ENCODE measurements at places on chromosomes 5 and 9. TPM values are rescaled to one million over a fixed set of nuclear protein-coding genes. Genes with fewer than 3 reads are reported as not detected.
A peak's percentile ranks its signal among the peaks of the same experiment; 100 is the strongest.

GRCh38 chr5:126947146-126948010, 83.0 kb downstream of the MARCHF3 start:
- no peak overlapping the region for H3K27ac ChIP-seq
- H3K4me1 ChIP-seq = no peaks in the 10 kb centered on the region
- no peaks in the 10 kb centered on the region for H3K27me3 ChIP-seq
- no peak overlapping the region for H3K4me3 ChIP-seq
- DNase-seq = peak; percentile 12

GRCh38 chr5:72093217-72093616, 14.1 kb upstream of the MAP1B start:
- peaks cover 29% of the 10 kb centered on the region for H3K27me3 ChIP-seq
- peaks cover 11% of the 10 kb centered on the region for H3K4me1 ChIP-seq
- no peak overlapping the region for H3K4me3 ChIP-seq

DNA sequence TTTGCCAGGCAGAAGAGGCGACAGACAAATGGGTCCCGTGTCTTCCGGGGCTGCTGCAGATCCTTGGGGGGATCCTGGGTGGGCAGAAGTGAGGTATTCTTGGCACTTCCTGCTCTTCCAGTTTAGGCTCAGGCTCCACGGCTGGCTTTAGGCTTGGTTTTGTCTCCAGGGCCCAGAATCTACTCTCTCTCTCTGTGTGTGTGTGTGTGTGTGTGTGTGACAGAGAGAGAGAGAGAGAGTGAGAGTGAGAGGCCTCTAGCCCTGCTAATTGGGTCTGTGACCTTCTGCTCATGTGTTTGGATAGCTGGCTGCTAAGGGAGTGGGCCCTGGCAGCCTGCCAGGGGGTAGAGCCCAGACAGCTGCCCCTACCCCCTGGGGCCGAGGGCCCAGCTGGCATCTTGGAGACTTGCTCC, 39.3 kb downstream of the CRB2 start:
- H3K36me3 ChIP-seq = no peaks in the 10 kb centered on the region
- no peak overlapping the region for H3K4me3 ChIP-seq
- no peak overlapping the region for H3K27ac ChIP-seq
- no peak for DNase-seq
- no peaks in the 10 kb centered on the region for H3K4me1 ChIP-seq

GRCh38 chr5:160799184-160799583, 52.8 kb downstream of the ATP10B start:
- H3K36me3 ChIP-seq = no peaks in the 10 kb centered on the region
- no peaks in the 10 kb centered on the region for H3K27me3 ChIP-seq
- DNase-seq = no peak

GRCh38 chr5:136963504-136963903, 535.6 kb downstream of the SPOCK1 start:
- no peaks in the 10 kb centered on the region for H3K4me1 ChIP-seq
- H3K27ac ChIP-seq = no peak overlapping the region
- DNase-seq = no peak
- no peaks in the 10 kb centered on the region for H3K36me3 ChIP-seq
- H3K4me3 ChIP-seq = no peak overlapping the region

GRCh38 chr9:117414906-117415331, at the start of gene ASTN2:
TSS of gene ASTN2 (minus strand) at chr9:117415057. CDS start at chr9:117414938, 119 bp downstream.
- no peak for DNase-seq
- H3K4me3 ChIP-seq = no peak within 1 kb of the TSS
- no peaks in the 10 kb centered on the region for H3K4me1 ChIP-seq

DNA sequence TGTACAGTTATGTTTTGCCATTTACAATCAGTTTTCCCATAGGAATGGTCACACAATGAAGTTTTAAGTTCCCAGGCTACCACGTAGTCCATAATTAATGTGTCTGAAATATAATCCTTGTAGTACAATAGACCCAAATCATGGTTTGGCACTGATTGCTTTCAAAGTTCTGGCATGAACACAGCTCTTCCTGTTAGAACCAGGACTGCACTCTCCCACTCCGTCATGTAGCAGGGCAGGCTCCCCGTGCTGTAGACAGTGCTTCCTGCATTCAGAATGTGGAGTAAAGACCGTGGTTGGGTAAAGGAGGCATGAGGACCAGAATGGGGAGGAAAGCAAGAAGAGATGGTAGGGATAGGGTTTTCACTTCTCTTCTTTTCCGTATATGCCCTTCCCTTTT, 4.0 kb downstream of the SEC61B start:
- no peaks in the 10 kb centered on the region for H3K27me3 ChIP-seq
- peaks cover 38% of the 10 kb centered on the region for H3K4me1 ChIP-seq
- H3K27ac ChIP-seq = no peak overlapping the region
- H3K4me3 ChIP-seq = no peak overlapping the region
- peaks cover 40% of the 10 kb centered on the region for H3K36me3 ChIP-seq

GRCh38 chr9:100852088-100852487, 176.4 kb upstream of the PLPPR1 start:
- H3K36me3 ChIP-seq = no peaks in the 10 kb centered on the region
- H3K27me3 ChIP-seq = no peaks in the 10 kb centered on the region
- no peaks in the 10 kb centered on the region for H3K4me1 ChIP-seq
- no peak for DNase-seq
- H3K4me3 ChIP-seq = no peak overlapping the region
- no peak overlapping the region for H3K27ac ChIP-seq

DNA sequence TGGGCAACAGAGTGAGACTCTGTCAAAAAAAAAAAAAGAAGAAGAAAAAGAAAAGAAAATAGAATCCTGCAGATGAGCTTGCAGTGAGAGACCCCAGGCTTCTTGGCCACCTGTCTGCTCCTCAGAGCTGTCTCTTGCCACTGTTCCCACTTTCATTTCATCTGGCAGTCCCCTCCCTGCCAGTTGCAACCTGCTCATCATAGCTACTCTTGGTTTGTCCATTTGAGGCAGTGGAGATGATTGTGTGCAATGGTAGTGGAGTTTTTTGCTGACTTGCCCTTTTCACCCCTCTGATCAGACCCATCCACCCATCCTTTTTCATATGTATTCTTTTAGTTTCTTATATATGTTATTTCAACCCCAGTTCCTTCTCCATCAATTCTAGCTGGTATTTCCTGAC, 28.7 kb downstream of the ANKRD33B start:
- no peak for DNase-seq
- peaks cover 44% of the 10 kb centered on the region for H3K4me1 ChIP-seq
- H3K36me3 ChIP-seq = peaks cover 5% of the 10 kb centered on the region
- H3K27ac ChIP-seq = no peak overlapping the region
- H3K4me3 ChIP-seq = no peak overlapping the region

GRCh38 chr5:141649056-141649688, 2.0 kb downstream of the FCHSD1 start:
- no peak overlapping the region for H3K4me3 ChIP-seq
- DNase-seq = no peak
- H3K36me3 ChIP-seq = peaks cover 11% of the 10 kb centered on the region
- peaks cover 22% of the 10 kb centered on the region for H3K4me1 ChIP-seq

DNA sequence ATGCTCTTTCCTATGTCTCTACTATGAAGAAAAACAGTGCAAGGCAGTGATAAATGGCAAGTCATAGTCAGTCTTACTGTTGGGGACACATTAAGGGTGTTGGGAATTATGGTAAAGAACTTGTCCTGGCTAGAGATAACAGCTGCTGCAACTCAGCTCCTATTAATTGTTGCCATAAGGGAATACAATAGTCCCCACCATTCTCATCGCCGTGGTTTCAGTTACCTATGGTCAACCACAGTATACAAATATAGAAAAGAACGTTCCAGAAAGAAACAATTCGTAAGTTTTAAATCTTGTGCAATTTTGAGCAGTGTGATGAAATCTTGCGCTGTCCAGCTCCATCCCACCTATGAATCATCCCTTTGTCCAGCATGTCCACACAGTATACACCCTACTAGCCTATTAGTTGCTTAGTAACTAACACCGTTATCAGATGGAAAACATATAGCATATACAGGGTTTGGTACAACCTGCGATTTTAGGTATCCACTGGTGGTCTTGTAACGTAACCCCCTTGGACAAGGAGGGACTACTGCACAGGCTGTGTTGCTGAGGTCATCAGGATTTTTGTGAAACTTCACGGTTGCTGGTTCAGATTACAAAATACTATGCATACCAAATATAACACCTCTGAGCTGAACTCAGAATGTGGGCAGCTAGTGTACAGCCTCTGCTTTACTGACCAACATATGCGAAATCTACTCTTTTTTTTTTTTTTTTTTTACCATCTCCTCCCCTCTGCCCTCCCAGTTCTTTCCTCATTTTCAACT, 53.5 kb downstream of the ZFR start:
- H3K27ac ChIP-seq = no peak overlapping the region
- no peak overlapping the region for H3K4me3 ChIP-seq
- no peaks in the 10 kb centered on the region for H3K27me3 ChIP-seq
- DNase-seq = no peak

DNA sequence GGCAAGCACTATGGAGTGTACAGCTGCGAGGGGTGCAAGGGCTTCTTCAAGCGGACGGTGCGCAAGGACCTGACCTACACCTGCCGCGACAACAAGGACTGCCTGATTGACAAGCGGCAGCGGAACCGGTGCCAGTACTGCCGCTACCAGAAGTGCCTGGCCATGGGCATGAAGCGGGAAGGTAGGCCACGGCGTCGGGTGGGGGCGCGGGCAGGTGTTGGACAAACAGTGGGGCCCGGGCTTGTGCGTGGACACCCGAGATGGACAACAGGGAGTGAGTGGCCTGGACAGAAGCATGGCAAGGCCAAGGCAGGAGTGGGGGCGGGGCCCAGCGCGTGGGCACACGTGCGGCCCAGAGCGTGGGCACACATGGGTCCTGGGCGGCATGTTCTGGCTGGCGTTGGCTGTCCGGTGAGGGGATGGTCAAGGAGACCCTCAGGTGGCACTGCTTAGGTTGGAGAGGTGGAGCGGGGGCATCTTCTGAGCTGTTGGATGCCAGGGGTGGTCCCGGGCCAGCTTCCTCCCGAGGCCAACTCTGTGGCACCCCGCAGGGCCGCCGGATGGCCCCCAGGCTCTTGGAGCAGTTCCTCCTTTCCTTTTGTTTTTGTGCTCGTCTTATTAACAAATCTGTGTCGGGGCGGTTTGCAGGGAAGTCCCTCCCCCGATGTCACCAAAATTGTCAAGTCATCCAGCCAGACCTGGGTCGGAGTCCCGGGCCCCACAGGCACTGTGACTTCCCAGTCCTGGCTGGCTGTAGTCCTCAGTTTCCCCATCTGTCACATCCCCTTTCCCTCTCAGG, 82.9 kb downstream of the RXRA start:
- DNase-seq = no peak
- H3K36me3 ChIP-seq = no peaks in the 10 kb centered on the region
- H3K4me1 ChIP-seq = peaks cover 30% of the 10 kb centered on the region
- H3K27me3 ChIP-seq = no peaks in the 10 kb centered on the region
- H3K27ac ChIP-seq = no peak overlapping the region

DNA sequence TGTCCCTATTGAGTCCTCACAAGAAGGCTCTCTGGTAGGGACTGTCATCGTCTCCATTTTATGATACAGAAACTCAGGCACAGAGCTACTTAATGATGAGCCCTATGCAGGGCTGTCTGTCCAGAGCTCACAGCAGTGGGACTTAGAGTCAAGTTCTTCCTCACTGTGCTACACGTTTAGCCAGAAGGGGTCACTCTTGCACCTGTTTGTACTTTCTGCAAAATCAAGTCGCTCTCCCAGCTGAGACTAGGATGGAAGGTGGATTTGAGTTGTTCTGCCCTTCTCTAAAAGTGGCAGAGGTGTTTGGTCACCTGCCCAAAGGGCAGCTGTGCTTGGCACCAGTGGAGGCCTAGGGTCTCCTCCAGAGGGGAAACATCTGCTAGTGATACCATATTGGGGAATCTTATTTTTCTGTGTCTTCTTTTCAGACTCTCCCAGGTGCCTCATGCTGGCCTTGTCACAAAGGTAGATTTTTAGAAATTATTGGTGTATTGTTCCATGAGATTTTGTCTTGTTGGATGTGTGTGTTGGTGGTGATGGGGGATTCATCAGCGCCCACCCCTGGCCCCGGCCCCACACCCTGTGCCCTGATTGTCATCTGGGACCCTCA, 104.2 kb downstream of the PPARGC1B start:
- no peak overlapping the region for H3K27ac ChIP-seq
- H3K4me3 ChIP-seq = no peak overlapping the region
- H3K4me1 ChIP-seq = peaks cover 5% of the 10 kb centered on the region
- no peaks in the 10 kb centered on the region for H3K27me3 ChIP-seq
- peak; percentile 60 for DNase-seq

GRCh38 chr5:26763215-26763614, 275.2 kb downstream of the CDH9 start:
- H3K4me1 ChIP-seq = no peaks in the 10 kb centered on the region
- no peaks in the 10 kb centered on the region for H3K27me3 ChIP-seq
- no peaks in the 10 kb centered on the region for H3K36me3 ChIP-seq
- no peak overlapping the region for H3K27ac ChIP-seq
- no peak for DNase-seq

- no peaks in the 10 kb centered on the region for H3K27me3 ChIP-seq
- H3K4me3 ChIP-seq = no peak overlapping the region
- DNase-seq = no peak
- H3K27ac ChIP-seq = peak overlapping the region; percentile 90
These were observed 301.1 kb downstream of the NR3C1 start for GRCh38 chr5:143102411-143102810.

DNA sequence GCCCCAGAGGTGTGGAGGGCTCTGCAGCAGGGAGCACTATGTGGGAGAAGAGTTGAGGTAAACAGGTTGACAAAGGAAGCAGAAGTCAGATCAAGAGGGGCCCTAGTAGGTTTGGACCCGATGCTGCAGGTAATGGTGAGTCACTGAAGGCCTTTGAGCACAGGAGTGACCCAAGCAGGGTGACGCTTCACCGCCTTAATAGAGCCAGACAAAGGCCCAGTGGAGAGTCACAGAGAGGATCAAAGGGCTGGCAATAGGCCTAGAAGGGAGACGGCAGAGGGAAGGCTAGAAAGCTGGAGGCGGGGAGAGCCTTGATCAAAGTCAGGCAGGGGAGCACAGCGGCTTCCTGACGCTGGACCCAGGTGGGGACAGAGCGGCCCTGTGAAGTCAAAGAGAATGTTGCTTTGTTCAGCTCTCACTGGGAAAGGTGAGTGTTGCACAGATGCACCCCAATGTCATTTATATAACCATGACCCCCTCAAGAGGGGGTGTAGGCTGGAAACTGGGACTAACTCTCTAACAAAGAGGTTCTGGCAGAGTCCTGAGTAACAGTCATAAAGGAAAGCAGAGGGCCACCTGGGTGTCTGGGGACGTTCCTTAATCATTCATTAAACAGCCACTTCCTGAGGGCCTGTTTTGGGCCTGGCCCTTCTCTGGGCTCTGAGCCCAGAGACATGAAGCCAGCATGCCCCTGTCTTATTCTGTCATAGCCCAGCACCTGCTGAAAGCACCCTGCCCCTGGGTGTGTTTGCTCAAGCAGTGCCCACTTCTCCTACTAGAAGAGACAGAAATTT, 9.8 kb upstream of the CPLX2 start:
- no peaks in the 10 kb centered on the region for H3K36me3 ChIP-seq
- DNase-seq = no peak
- H3K4me3 ChIP-seq = no peak overlapping the region
- no peaks in the 10 kb centered on the region for H3K4me1 ChIP-seq

Gene ZNF483
- total RNA-seq = 2.9 TPM

Gene PCDHB10
- not detected for total RNA-seq

Gene ENDOG
- 13.8 TPM for total RNA-seq

Gene PCDHGA10
- 0.07 TPM for total RNA-seq
